ENCODE measurements at places on chromosomes 3 and 15.

- no peak for DNase-seq
Observed at GRCh38 chr3:146396792-146397191, 72.6 kb downstream of the PLSCR2 start.

- no peak for DNase-seq
Observed at GRCh38 chr3:29153811-29154210, 127.1 kb upstream of the RBMS3 start.

DNA sequence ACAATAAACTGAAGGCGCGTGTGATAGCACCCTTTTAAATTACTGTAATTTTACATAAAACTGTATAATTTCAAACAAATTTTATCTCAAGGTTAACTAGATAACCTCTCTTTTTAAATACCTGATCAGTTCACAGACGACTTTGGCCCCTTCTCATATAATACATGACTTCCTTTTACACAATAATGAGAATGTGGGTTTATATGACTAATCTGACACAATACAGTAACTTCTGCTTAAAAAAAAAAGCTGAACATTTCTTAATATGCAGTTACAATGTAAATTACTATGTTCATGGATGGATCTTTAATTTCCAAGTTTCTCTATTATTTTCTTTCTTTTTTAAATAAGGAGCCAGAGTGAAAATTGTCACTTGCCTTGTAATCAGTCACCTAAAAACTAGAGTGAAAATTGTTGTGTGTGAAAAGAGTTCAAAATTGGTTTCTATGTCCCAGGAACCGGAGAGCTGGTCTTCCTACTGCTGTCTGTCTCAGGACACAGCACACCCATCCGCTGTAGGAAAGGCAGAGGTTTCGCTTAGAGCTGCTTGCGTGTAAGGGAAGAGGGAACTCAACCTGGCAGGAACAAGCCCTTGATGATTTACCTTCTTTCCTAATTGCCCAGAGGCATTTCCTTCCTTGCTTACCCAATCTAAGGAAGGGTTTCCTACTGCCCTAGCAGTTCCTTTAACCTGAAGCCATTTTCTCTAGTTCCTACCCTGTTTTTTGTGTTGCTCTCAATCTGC lies 33.3 kb downstream of the PLD1 start:
- DNase-seq, result no peak

DNA sequence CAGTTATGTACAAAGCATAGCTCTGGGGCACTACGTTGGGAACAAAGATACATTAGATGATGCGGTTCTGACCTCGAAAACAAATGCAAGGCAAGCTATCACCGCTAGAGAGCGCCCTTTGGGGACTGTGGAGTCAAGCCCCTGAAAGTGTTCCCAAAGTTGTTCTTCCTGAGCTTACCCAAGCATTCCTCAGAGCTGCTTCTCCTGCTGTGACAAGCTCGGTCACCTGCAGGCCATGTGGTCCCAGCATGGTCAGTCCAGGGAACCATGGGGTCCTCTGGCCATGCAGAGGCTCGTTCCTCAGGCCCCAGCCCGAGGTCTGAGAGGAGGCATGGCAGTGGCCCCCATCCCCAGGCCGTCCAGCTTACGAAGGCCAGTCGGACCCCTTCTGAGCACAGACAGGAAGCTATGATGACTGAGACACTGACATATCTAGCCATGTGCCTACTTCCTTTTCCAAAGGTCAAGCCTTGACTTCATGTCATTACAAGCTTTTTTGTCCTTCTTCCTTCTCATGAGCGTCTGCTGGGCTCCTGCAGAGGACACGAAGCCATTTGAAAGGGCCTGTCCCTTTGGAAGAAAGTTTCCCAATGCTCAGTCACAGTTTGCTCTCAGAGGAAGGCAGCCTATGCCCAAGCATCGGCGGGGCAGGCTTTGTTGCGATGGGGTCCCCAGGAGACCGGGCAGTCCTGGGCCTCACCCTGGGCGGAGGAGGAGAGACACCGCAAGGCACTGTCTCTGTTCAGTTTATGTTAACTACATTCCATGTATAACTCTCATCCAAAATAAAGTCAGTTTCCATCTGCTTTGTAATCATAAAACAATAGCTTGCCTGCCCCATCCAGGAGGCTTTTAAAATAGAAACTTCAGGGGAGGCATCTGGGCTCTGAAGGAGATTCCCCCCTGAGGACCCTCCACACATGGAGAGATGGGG lies 79.3 kb downstream of the ATP10A start:
- DNase-seq, result no peak

DNA sequence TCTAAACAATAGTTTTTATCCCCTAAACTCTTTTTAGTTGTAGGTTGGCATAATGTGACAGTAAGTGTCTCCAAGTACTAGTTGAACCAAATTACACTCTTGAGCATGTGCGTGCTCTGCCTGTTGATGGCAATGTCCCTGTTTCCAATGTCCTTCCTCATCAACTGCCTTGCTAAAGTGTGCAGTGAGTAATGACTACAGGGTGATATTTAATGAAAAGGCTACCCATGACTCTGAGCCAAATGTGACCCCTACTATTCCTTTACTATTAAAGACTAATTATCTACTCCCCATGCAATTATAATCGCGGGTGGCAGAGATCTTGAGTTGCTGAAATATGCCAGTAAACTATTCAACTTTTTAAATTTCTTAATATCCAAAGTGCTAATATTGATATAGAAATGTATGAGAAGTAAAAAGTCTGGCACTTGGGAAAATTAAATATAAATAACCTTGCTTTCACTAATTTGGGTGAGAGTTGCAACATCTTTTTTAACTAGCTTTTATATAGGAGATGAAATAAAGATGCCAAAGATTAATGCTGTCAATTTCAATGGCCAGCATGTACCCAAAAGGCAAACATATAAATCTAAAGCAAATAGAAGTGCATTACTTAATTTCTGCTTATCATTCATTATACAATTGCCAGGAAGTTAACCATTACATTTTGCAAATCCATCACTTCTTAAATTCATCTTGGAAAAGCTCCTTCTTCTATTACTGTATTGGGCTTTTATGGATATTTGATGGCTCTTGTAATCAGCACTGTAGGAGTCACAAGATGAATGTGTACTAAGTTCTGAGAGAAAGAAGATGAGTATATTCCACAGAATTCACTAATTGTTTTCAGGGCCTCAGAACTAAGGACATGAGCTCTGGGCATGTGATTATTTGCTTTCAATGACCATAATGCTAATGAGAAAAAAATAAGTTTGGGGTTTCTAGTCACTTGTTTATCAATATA lies 518.2 kb upstream of the NAALADL2 start:
- no peak for DNase-seq

DNA sequence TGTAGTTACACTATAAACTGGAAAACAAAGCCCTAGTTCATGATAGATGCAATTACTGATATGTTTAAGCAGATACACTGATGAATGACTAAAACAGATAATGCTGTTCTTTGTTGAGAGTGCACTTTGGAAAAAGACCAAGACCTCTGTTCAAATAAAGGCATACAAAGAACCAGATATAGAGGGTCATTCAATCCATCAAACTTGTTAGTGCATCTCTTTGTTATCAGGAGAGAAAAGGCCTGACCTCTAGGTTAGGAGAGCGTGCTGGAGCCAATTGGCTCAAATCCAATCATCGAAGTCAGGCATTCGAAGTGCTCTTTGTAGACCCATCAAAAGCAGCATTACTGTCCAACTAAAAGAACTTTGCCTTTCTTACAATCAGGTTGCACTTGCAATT lies 124.2 kb downstream of the TFG start:
- DNase-seq, result no peak

DNA sequence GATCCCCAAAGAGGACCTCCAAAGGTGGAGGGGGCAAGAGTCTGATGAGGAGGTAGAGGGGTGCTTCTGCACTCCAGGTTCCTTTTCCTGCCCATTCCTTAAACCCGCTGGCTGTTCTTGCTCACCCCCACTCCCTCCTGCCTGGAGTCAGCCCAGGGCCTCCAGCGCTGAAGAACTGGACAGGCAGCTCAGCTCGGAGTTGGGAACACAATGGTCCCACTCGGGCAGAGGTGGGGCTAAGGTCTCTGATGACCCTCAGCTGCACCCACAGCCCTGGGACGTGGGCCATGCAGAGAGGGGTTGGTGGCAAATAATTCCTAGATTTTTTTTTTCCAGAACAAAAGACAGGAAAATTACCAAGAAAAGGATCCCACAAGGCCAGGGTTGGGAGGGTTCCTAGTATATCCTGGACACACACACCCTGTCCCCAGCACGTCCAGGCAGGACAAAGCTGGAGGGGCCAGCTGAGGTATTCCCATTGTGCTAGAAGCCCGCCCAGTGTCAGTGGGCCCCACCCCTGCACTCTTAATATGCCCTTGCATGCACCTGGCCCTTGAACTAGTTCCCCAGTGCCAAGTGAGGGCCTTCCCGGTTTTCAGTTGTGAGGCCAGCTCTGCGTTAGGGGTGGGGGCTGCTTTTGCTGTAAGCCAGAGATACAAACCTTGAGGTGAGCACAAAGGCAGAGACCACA lies 22.1 kb upstream of the IP6K2 start:
- no peak for DNase-seq
